ENCODE measurements at places on chromosomes 5 and 9. TPM values are rescaled to one million over a fixed set of nuclear protein-coding genes. Genes with fewer than 3 reads are reported as not detected.

Gene HSD17B3
- 0.37 TPM for total RNA-seq

Gene POU5F2
- 0.44 TPM for total RNA-seq

Gene KCNMB1
- total RNA-seq: not detected

Gene MSX2
- 11.3 TPM for total RNA-seq

DNA sequence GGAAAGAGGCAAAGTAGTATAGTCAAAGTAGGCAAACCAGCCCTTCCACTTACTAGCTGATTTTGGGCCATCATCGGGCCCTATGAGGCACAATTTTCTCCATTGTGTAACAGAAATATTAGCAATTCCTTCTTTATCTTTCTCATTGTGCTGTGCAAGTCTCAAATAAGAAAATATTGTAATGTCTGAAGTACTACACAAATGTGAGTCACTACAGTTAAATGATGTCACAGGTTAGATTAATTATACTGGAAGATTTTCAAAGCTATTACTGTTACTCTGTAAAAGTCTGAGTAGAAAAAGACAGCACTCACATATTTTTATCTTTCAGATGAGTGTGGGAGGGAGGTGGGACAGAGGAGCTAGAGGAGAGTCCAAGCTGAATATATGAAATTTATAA, 12.4 kb upstream of the TMC1 start:
- DNase-seq: no peak

- DNase-seq: no peak
These were observed 80.6 kb upstream of the MEGF10 start for GRCh38 chr5:127210042-127210441.

- DNase-seq: no peak
These were observed 5.3 kb downstream of the RALGDS start for GRCh38 chr9:133115604-133116345.
